ENCODE measurements at places on chromosomes 13 and 19. TPM values are rescaled to one million over a fixed set of nuclear protein-coding genes. Genes with fewer than 3 reads are reported as not detected.

ITGBL1 gene
- 1.8 TPM for total RNA-seq

PSG7 gene
- not detected for total RNA-seq

OR7D2 gene
- not detected for total RNA-seq

LGALS14 gene
- total RNA-seq, result not detected

KLK1 gene
- total RNA-seq, result 0.46 TPM

CGB2 gene
- not detected for total RNA-seq

GNG7 gene
- 54.4 TPM for total RNA-seq

FSD1 gene
- not detected for total RNA-seq

ATF5 gene
- total RNA-seq, result 9.5 TPM

DNA sequence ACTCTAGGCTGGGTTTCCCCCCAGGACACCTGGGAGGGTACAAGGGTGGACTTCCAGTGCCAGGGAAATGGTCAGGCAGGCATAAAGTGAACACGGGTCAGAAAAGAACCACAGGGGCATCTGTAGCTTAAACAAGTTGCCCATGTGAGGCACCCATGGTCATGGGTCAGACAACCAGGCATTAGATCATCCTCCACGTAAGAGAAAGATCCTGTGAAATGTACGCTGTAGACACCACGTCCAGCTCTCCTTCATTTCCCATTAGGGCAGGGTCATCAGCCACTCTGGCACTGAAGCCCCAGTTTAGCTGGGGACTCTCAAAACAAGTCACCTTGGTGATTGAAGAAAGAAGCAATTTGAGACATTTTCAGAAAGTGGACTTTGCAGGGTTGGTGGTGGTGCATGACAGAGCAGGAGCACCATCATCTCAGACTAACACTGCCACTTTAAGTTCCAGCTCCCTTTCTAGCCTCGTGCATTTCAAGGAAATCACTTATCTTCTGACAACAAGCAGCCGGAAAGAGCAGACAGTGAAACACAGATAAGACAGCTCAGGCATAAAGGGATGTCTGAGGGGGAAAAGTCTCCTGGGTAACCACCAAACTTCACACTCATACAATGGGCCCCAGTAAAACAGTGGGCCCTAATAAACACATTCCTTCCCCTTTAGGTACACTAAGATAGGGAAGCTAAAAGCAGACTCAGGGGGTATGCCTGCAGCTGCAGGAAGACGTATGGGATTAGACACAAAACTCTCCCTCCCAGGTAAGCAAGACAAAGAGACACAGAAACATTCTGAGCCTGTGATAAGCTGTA, 16.1 kb upstream of the SIGLEC6 start:
- no peak for DNase-seq

DNA sequence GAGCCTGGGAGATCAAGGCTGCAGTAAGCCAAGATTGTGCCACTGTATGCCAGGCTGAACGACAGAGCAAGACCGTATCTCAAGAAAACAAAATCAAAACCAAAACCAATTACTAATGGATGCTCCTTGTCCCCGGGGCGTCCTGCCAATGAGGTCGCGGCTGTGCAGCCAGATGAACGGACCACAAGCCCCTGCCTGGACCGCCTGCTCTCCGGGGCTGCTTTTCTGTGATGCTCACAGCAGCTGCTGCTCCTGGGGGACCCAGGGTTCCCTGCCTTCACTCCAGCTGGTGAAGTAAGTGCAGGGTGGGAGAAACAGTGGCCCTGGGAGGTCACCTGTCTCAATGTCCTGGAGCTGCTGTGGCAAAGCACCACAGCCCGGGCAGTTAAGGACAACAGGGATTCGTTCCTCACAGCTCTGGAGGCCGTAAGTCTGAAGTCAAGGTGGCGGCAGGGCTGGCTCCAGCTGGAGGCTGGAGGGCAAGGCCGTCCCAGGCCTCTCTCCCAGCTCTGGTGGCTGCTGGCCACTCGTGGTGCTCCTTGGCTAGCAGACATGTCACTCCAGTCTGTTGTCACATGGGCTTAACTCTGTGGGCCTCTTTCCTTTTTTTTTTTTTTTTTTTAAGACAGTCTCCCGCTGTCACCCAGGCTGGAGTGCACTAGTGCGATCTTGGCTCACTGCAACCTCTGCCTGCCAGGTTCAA, 10.1 kb downstream of the COPE start:
- DNase-seq, result no peak

DNA sequence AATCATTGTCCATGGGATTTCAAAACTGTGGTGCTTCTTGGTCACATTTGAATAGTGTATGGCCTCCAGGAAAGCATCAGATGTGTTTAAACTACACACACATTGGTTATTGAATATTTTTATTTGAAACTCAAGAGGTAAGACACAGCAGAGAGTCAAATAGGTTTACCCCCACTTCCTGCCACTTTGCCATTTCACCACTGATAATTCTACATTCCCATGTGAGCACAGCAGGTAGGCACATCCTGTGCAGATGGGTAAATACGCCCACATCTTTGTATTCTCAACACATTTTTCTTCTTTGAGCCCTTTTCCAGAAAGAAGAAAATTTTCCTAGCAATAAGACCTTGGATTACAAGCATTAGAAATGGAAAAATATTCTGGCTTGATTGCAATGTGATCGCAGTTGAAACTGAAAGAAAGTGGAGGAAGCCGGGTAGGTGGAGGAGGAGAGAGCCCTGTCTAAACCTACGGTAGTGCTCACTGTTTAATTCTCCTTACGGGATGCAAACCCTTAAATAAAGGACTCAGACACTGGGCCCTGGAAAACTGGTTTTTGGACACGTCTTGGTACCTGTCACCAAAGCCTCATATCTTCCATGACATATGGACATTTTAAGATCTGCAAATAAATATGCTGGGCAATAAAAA, 167.7 kb downstream of the COG6 start:
- DNase-seq, result no peak

DNA sequence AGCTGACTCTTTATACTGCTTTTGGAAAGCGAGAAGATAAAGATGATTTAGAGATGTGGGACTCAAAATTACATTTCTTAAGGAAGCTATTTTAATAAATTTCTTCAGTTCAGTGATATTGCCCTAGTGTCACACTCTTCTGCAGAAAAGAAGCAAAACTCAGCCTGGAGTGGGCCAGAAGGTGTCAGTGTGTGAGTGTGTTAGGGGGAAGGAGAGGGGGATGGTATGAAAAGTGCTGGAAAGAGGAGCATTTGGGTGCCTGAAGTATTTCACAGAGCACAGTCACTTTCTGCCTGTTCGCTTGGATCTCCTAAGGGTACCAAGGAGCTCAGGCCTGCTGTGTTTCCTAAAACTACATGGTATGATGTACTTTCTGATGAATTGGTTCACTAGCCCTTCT, 84.5 kb upstream of the FRY start:
- DNase-seq, result no peak

- DNase-seq, result no peak
Observed at GRCh38 chr19:31252441-31252840, 96.8 kb downstream of the TSHZ3 start.

DNA sequence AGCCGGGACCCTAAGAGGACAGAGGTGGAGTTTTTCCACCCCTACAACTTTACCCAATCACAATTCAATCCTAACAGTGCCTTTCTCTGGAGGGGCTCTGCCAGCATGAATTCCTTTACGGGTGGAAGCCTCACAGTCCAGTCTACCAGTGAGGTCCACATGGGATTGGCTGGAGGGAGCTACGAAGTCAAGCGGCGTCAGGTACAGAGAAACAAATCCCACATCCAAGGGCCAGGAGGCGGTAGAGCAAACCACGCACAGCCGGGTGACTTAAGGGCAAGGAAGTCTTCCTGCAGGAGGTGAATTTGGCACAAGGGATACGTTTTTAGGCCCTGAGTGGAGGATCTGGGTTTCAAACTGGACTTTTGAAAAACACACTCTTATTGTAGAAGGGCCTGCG, 199.6 kb downstream of the UQCRFS1 start:
- DNase-seq, result no peak

- DNase-seq, result no peak
Observed at GRCh38 chr13:72864142-72865011, 82.4 kb downstream of the PIBF1 start.

GRCh38 chr13:21871919-21872318, 201.0 kb downstream of the FGF9 start:
- DNase-seq, result no peak

DNA sequence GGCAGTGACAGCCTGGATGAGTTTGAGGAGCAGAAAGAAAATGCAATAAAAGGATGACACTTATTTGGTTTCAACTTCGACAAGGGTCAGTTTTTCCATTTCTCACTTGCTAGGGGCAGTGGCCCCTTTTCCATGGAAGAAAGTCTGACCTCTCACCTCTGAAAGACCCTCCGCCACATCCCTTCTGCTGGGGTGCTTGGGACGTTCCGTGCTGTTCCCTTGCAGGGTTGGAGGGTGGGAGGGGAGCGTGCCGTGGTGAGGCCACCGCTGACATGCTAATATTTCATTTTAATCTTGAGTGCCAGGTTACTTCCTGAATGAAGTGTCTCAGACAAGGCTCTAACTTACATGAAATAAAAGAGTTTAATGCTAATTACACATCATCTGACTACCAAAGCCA, 5.2 kb upstream of the ZNF536 start:
- DNase-seq, result no peak

- no peak for DNase-seq
Observed at GRCh38 chr19:57192077-57192420, 749 bp downstream of the ZNF264 start.

DNA sequence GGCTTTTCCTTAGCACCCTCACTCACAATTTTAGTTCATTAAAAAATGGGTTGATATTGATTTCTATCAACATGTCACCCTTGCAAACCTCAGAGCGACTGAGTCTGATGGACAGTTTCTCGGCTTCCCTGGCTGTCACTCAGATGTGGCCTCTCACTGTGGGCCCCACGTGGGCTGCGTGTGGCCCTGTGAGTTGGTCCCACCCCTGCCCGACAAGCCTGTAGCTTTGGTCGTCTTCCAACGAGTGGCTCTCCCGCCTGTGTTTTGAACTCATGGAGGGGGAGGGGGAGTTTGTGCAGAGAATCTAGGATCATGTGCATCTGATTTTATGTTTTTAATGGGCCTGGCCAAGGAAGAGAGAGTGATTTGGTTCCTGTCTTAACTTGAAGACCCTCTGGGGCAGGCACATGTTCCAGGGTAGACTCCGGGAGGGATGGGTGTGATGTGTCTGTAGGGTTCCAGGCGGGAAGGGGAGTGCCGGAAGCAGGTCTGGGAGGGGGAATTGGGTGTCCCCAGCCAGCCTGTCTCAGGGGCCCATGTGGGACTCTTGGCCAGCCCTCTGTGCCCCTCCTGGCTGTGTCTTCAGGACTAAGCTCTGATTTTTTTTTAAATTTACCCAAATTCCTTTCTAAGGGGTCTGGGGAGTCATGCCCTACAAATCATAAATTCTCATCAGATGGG, 18.9 kb downstream of the ATP11A start:
- no peak for DNase-seq

Data from heart right ventricle (tissue), 16 donors.